ENCODE measurements at places on chromosomes 2 and 18.

- DNase-seq: no peak
- H3K27me3 ChIP-seq: no peaks in the 10 kb centered on the region
- H3K36me3 ChIP-seq: no peaks in the 10 kb centered on the region
- no peak overlapping the region for H3K27ac ChIP-seq
- H3K4me1 ChIP-seq: no peaks in the 10 kb centered on the region
Measured at GRCh38 chr2:190618030-190618429, 30.9 kb upstream of the NAB1 start.

DNA sequence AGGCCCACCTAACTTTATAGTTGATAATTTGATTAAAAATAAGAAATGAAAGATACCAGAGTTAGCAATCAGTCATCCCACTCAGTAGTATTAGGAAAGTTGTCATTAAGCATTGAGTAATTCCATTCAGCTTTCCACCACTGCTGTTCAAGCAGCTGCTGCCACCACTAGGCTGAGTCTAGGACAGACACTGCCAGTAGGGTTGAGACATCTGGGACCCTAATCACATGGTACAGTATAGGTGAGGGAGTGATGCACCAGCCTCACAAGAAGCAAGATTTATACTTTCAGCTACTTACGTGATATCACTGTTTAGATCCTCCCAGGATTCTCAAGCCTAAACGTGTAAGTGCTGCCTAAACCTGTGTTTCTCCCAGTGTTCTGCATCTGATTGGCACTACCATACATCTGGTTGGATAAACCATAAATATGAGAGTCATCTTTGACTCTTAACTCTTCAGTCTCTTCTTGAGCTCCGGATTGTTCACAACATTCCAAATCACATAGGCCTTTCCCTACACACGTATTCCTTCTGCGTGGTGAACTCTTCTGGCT, 3.2 kb downstream of the UBXN4 start:
- H3K27me3 ChIP-seq: no peaks in the 10 kb centered on the region
- no peak for DNase-seq
- peaks cover 18% of the 10 kb centered on the region for H3K36me3 ChIP-seq
- no peaks in the 10 kb centered on the region for H3K4me1 ChIP-seq

DNA sequence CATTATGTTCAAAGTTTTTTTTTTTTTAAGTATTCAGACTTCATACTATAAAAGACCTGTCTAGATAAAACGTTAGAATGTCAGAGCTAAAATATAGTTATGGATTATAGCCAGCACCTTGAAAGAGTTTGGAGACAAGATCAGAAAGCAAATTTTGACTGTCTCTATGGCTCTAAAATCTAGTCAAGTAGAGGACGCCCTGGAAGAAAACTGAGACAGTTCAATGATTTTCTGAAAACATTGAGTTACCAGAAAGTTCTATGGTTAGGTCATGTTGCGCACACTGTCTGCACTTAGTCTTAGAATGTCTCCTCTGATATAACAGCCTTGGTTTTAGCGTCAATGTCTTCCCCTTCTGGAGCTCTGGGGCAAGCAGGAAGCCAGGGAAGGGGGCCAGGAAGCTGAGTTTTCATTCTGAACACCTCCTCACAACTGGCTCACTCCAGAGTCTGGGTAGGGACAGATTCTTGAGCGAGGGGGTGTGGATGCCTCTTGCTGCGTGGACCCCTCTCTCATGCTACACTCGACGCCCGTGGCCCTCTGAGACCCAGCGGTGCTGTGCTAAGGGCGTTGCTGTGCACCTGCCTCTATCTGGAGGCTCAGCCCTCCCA, 99.5 kb downstream of the RNF144A start:
- peak overlapping the region; percentile 53 for H3K27ac ChIP-seq
- H3K27me3 ChIP-seq: no peaks in the 10 kb centered on the region
- H3K4me1 ChIP-seq: peaks cover 36% of the 10 kb centered on the region
- no peak for DNase-seq
- no peak overlapping the region for H3K4me3 ChIP-seq

- peaks cover 4% of the 10 kb centered on the region for H3K36me3 ChIP-seq
- no peaks in the 10 kb centered on the region for H3K4me1 ChIP-seq
- H3K27me3 ChIP-seq: no peaks in the 10 kb centered on the region
- no peak overlapping the region for H3K27ac ChIP-seq
- no peak for DNase-seq
- no peak overlapping the region for H3K4me3 ChIP-seq
Measured at GRCh38 chr2:25572638-25573037, 100.7 kb downstream of the DTNB start.

DNA sequence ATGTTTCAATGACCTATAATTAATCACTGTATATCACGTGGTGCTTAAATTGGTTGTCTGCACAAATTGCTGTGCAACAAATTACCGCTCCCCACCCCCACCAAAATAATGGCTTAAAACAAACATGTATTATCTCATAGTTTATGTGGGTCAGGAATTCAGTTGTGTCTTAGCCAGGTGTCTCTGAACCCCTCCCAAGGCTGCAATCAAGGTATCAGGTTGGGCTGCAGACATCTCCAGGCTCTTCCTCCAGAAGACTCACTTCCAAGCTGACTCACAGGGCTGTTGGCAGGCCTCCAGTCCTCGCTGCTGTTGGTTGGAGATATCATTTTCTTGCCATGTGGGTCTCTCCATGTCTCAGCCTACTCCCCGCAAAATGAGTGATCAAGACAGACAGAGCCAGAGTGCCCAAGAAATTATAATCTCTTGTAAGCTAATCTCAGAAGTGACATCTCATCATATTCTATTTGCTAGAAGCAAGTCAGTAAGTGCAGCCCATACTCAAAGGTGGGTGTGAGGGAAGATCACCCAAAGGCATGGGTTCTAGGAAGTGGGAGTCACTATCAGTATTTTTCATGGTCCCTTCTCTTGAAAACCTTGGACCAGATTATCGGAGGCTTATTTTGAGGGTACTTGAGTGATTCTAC, 38.4 kb downstream of the SPC25 start:
- no peak overlapping the region for H3K4me3 ChIP-seq
- no peaks in the 10 kb centered on the region for H3K36me3 ChIP-seq
- H3K27me3 ChIP-seq: no peaks in the 10 kb centered on the region

DNA sequence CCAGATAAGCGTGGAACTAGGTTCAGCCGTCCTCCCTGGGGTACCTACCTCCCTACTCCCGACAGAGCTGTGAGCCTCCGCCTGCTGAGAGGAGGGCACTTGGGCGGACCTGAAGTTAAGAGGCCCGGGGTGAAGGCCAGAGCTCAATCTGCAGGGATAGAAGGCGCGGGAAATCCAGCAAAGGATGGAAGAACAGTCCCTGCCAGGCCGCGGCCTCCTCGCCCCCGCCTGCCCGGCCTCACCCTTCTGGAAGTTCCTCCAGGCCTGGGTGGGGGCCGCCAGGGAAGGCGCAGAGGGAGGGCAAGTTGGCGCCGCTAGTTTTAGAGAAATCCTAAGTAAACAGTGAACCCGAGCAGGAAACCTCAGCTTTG, 13.0 kb downstream of the EN1 start:
- H3K4me1 ChIP-seq: peaks cover 32% of the 10 kb centered on the region
- H3K27me3 ChIP-seq: peaks cover 88% of the 10 kb centered on the region
- H3K4me3 ChIP-seq: no peak overlapping the region
- H3K27ac ChIP-seq: no peak overlapping the region

DNA sequence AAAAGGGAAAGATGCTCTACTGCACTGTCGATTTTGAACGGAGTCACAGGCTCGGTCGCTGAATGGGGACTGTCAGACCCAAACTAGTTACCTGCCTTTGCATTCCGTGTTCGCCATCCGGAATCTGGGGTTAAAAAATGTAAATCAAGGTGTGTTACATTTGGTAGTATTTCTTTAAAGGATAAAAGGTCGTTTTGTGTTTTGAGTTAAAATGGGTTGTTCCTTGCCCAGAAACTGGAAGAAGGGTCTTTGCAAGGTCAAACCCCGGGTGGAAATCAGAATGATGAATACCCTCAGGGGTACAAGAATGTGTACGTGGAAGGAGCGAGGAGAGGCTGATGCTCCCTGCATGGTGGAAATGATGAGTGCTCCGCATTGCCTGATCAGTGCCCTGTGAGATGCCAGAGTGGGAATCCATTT, 1.0 kb downstream of the VSNL1 start:
- peaks cover 23% of the 10 kb centered on the region for H3K4me1 ChIP-seq
- H3K27ac ChIP-seq: peak overlapping the region; percentile 6
- peaks cover 12% of the 10 kb centered on the region for H3K27me3 ChIP-seq
- no peaks in the 10 kb centered on the region for H3K36me3 ChIP-seq
- H3K4me3 ChIP-seq: peak overlapping the region; percentile 65

DNA sequence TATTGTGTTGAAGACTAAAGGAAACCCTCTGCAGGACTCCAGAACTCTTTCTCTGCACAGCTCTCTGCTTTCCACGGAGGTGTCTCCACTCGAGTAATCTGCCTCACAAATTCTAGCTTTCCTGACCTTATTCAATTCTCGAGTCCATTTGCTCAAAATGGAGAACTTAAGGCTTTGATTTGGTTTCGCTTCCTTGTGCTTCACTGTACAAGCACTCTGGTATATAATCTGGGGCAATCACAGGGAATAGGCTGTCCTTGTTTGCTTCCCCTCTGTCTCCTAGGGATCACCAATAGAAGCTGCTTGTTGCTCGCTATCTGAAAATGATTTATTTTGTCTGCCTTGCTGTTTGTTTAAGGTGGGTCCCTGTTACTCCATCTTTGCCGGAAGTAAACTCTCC, 129.1 kb upstream of the DOCK10 start:
- DNase-seq: no peak
- no peak overlapping the region for H3K4me3 ChIP-seq
- no peaks in the 10 kb centered on the region for H3K36me3 ChIP-seq
- no peaks in the 10 kb centered on the region for H3K27me3 ChIP-seq
- H3K27ac ChIP-seq: no peak overlapping the region

DNA sequence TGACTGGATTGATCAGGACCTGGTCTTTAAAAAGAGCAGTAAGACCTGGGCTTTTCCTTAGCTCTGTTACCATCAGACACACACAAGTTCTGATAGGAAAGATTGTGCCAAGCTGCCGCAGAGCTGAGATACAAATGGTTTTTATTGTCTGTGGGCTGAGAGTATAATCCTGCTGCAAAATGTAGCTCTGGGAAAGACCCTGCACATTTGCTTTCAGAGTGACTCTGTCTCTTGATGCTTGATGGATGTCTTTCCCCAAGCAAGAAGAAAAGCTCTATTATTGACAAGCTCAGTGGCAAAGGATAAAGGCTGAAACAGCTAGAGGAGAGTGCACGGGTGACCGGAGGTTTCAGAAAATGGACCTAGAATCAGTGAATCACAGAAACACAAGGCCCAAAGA, 95.3 kb upstream of the PARD3B start:
- peak overlapping the region; percentile 48 for H3K27ac ChIP-seq
- no peaks in the 10 kb centered on the region for H3K27me3 ChIP-seq
- H3K4me1 ChIP-seq: peaks cover 11% of the 10 kb centered on the region
- no peaks in the 10 kb centered on the region for H3K36me3 ChIP-seq
- DNase-seq: no peak
- no peak overlapping the region for H3K4me3 ChIP-seq

GRCh38 chr2:40734797-40735196, 282.9 kb upstream of the SLC8A1 start:
- no peak overlapping the region for H3K27ac ChIP-seq
- H3K4me3 ChIP-seq: no peak overlapping the region
- H3K27me3 ChIP-seq: no peaks in the 10 kb centered on the region
- H3K36me3 ChIP-seq: no peaks in the 10 kb centered on the region
- no peaks in the 10 kb centered on the region for H3K4me1 ChIP-seq
- DNase-seq: no peak

DNA sequence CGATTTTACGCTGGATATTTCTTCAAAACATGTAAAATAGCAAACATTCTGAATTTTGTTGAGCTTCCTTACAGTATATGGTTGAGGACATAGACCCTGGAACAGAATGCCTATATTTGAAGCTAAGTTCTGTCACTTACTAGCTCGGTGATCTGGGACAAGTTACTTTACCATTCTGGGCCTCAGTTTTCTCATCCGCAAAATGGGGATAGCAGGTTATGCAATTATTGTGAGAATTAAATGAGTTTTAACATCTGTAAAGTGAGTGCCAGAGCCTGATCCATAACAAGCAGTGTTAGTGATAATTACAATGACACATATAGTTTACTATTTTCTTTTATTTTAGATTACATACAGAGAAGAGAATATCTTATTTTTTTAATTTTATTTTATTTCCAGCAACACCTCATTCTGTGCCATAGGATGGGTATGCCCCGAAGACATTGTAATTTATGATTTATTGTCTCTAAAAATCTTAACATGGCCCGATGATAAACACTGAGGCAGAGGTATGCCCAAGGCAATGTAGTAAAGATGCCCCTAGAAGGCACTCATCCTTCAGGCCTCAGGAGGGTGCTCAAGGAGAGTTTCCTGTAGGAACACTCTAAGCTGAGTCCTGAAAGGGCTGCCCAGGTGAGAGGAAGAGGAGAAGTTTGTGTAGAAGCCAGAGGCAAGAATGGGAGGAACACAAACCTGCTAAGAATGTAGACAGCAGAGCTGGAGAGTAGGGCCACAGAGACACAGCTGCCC, 250.9 kb downstream of the BCL11A start:
- no peak overlapping the region for H3K27ac ChIP-seq
- H3K4me1 ChIP-seq: peaks cover 14% of the 10 kb centered on the region
- H3K27me3 ChIP-seq: no peaks in the 10 kb centered on the region
- H3K4me3 ChIP-seq: no peak overlapping the region

GRCh38 chr18:56919190-56919589, 227.7 kb upstream of the BOD1L2 start:
- H3K36me3 ChIP-seq: no peaks in the 10 kb centered on the region
- H3K4me1 ChIP-seq: no peaks in the 10 kb centered on the region
- H3K4me3 ChIP-seq: no peak overlapping the region
- no peaks in the 10 kb centered on the region for H3K27me3 ChIP-seq

GRCh38 chr2:171310889-171311288, 122.9 kb downstream of the METTL8 start:
- no peak for DNase-seq
- peaks cover 2% of the 10 kb centered on the region for H3K4me1 ChIP-seq
- no peaks in the 10 kb centered on the region for H3K36me3 ChIP-seq
- no peak overlapping the region for H3K4me3 ChIP-seq
- no peaks in the 10 kb centered on the region for H3K27me3 ChIP-seq

- no peak overlapping the region for H3K4me3 ChIP-seq
- H3K27me3 ChIP-seq: no peaks in the 10 kb centered on the region
- no peak for DNase-seq
- no peaks in the 10 kb centered on the region for H3K4me1 ChIP-seq
- H3K27ac ChIP-seq: no peak overlapping the region
Measured at GRCh38 chr18:6666012-6666685, 63.4 kb upstream of the ARHGAP28 start.

- H3K36me3 ChIP-seq: no peaks in the 10 kb centered on the region
- H3K4me1 ChIP-seq: peaks cover 3% of the 10 kb centered on the region
- H3K4me3 ChIP-seq: no peak overlapping the region
- H3K27ac ChIP-seq: no peak overlapping the region
Measured at GRCh38 chr2:59583173-59583765, 970.2 kb downstream of the BCL11A start.

GRCh38 chr2:200077210-200077650, 121.8 kb downstream of the MAIP1 start:
- no peaks in the 10 kb centered on the region for H3K27me3 ChIP-seq
- no peak overlapping the region for H3K4me3 ChIP-seq
- DNase-seq: peak; percentile 8
- no peaks in the 10 kb centered on the region for H3K36me3 ChIP-seq

DNA sequence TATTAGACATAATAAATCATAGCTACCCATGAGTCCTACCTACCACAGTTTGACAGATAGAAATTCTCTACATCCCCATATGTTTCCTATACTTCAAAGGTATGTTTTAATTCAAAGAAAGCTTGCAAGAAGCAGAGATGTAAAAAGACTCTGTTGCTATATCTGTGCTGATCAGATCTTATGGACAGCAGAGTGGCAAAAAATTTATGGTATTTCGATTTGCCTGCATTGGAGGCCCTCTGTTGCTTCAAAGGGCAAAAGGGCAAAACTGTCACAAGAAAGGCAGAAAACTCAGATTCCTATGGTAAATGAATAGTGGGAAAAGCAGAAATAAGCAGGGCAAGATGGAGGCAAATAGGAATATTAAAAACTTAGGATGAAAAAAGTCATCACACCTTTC, 447.8 kb upstream of the SPHKAP start:
- no peaks in the 10 kb centered on the region for H3K36me3 ChIP-seq
- H3K4me3 ChIP-seq: no peak overlapping the region
- DNase-seq: no peak
- no peak overlapping the region for H3K27ac ChIP-seq

Measured in spinal cord (tissue), 10 donors.